Adrenal gland (tissue), 19 donors: ENCODE measurements at places on chromosomes 16 and 17. TPM values are rescaled to one million over a fixed set of nuclear protein-coding genes. Genes with fewer than 3 reads are reported as not detected.

FBXW10B gene
- 2.6 TPM for total RNA-seq

AXIN2 gene
- 26.9 TPM for total RNA-seq

SNX20 gene
- 0.22 TPM for total RNA-seq

OR1F1 gene
- total RNA-seq = not detected

PLK1 gene
- total RNA-seq = 0.70 TPM

- H3K4me3 ChIP-seq = no peak overlapping the region
- H3K27ac ChIP-seq = no peak overlapping the region
- no peaks in the 10 kb centered on the region for H3K27me3 ChIP-seq
- H3K4me1 ChIP-seq = peaks cover 15% of the 10 kb centered on the region
- H3K36me3 ChIP-seq = no peaks in the 10 kb centered on the region
Measured at GRCh38 chr16:84054271-84054670, 11.7 kb upstream of the SLC38A8 start.

GRCh38 chr16:11318817-11319216, 26.4 kb upstream of the RMI2 start:
- H3K27me3 ChIP-seq = no peaks in the 10 kb centered on the region
- no peaks in the 10 kb centered on the region for H3K36me3 ChIP-seq
- H3K4me1 ChIP-seq = no peaks in the 10 kb centered on the region
- no peak overlapping the region for H3K27ac ChIP-seq

DNA sequence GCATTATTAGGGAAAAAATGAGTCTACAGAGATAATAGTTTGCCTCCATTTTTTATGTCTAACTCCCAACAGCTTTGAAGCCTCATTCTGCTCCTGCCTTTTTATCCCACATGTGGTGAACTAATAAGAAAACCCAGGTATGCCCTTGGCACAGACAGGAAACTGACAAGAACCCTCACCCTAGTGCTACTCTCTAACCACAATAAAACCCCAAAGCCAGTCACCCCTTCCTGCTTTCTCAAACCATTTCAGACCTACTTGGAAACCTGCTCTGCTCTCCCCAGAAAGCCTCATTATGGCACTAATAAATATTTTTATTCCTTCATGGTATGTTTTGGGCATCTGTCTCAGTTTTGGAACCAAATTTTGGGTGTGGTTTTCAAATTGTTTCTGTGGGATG, 3.9 kb upstream of the MARVELD3 start:
- no peak overlapping the region for H3K27ac ChIP-seq
- no peak for DNase-seq
- peaks cover 9% of the 10 kb centered on the region for H3K4me1 ChIP-seq
- peaks cover 15% of the 10 kb centered on the region for H3K27me3 ChIP-seq
- H3K36me3 ChIP-seq = no peaks in the 10 kb centered on the region
- no peak overlapping the region for H3K4me3 ChIP-seq

- H3K4me1 ChIP-seq = no peaks in the 10 kb centered on the region
- no peak overlapping the region for H3K27ac ChIP-seq
- DNase-seq = no peak
- no peaks in the 10 kb centered on the region for H3K27me3 ChIP-seq
- H3K36me3 ChIP-seq = no peaks in the 10 kb centered on the region
Measured at GRCh38 chr16:19104607-19105006, 9.2 kb upstream of the ITPRIPL2 start.

DNA sequence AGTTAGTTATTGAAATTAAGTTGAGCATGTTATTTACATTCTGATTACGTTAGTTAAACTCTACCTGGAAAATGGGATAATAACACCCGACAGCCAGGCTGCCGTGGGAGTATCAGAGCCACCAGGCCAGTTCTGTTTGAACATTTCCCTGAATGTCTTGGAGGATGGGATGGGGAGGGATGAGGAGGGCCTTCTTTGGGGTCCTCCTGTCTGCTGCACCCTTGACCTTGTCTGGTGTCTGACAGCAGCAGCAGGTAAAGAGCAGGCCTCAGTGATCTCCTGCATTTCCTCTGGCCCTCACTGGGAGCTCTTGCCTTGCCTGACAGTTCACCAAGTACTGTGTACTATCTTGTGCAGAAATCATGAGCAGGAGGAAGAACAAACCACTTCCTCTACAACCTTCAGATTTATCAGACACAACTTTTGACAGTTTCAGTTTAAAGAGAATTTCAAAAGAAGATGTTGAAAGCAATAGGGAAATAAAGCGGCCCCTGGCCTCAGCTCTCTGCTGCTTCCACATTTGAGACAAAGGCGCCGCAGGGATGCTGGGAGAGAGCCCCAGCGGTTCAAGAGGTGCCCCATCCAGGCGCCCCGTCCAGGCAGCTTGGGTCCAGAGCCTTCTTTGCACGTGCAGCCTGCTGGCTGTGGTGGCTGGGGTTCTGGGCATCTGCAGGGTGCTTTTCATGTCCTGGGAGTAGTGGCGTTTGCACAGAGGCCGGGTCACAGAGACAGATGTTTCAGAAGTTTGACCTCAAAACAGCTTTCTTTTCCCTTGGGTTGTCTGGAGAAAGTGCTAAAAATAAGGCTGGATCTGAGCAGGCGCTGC, 25.3 kb downstream of the CMIP start:
- no peak for DNase-seq
- H3K4me3 ChIP-seq = no peak overlapping the region
- peaks cover 40% of the 10 kb centered on the region for H3K4me1 ChIP-seq
- no peaks in the 10 kb centered on the region for H3K27me3 ChIP-seq
